Naive thymus-derived CD4-positive, alpha-beta T cell (primary cell): ENCODE measurements at places on chromosomes 7 and 10.

GRCh38 chr7:158765020-158765419, 60.4 kb upstream of the NCAPG2 start:
- DNase-seq: no peak

DNA sequence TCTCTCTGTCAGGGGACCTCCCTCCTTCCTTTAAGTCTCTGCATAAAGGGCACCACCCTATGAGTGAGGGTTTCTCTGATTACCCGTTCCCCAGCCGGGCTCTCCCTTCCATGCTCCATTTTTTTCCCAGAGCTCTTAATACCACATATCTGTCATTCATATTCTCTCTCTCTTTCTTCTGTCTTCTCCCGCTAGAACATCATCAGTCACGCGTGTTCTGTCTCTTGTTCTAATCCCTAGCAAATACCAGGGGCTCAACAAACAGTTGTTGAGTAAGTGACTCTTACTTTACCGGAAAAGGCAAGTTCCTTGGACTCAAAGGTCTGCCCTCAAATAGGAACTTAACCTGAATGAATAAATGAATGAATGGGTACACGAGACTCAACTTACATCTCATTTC, 68.5 kb downstream of the RSU1 start:
- no peak for DNase-seq

GRCh38 chr7:132035517-132036362, 479.3 kb upstream of the PODXL start:
- DNase-seq: no peak

- peak; percentile 46 for DNase-seq
These were observed at the start of gene URGCP for GRCh38 chr7:43906331-43907010. Gene URGCP, minus strand, starts transcription at chr7:43906596. Its CDS starts 21 bp downstream, at chr7:43906575.

- DNase-seq: no peak
These were observed 18.2 kb downstream of the DNAJC12 start for GRCh38 chr10:67819768-67820204.

- DNase-seq: no peak
These were observed 575 bp downstream of the PLPP4 start for GRCh38 chr10:120457431-120458172.

DNA sequence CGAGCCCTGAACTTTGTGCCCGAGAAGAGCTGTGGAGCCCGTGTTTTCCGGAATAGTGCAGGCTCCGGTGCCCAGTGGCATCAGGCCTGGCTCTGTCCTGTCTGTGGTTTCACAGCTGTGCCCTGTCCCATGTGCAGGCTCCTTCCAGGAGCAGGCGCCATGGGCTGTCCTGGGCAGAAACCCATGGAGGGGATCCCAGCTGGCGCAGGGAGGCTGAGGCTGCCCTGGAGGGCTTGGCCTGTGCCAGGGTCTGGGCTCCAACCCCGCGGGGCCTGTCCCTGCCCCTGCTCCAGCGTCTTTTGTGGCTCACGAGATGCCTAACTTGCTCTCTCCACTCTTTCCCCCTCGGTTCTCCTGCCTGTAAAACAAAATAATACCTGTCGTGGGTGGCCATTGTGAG, 23.3 kb upstream of the CRHR2 start:
- DNase-seq: no peak

GRCh38 chr7:19146699-19147098, 1.5 kb upstream of the FERD3L start:
- DNase-seq: no peak

GRCh38 chr7:105044449-105045070, 30.6 kb downstream of the KMT2E start:
- no peak for DNase-seq

DNA sequence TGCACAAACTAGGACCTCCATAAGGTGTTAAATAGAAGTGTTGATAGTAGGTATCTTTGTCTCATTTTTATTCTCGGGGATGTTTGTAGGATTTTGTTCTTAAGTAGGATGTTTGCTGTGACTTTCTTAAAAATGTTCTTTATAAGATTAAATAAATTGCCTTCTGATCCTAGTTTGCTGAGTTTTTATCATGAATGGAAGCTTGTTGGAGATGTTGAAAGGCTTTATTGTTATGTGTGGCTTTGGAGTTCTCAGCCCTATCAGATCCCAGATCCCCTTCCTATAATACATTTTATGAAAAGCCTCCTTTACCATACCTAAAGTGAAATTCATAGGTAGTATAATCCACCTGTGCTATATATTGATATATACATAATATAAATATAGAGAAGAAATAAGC, 40.1 kb downstream of the NHLRC2 start:
- no peak for DNase-seq

GRCh38 chr10:5506751-5507648, 7.6 kb upstream of the CALML5 start:
- no peak for DNase-seq

- peak; percentile 42 for DNase-seq
These were observed 29.2 kb upstream of the AP5Z1 start for GRCh38 chr7:4745971-4746919.

- DNase-seq: no peak
These were observed 36.0 kb downstream of the EZH2 start for GRCh38 chr7:148847815-148848734.

GRCh38 chr10:125154529-125154928, 5.8 kb downstream of the CTBP2 start:
- DNase-seq: no peak

- no peak for DNase-seq
These were observed 138.4 kb downstream of the BICC1 start for GRCh38 chr10:58651040-58651439.

GRCh38 chr10:29991382-29991781, 68.0 kb downstream of the JCAD start:
- DNase-seq: no peak

DNA sequence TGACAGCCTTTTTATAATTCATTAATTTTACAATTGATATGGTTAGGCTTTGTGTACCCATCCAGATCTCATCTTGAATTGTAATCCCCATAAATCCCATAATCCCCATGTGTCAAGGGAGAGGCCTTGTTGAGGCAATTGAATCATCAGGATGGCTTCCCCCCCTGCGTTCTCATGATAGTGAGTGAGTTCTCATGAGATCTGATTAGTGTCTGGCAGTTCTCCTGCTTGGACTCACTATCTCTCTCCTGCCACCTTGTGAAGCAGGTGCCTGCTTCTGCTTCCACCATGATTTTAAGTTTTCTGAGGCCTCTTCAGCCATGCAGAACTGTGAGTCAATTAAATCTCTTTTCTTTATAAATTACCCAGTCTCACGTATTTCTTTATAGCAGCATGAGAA, 165.7 kb upstream of the GNAI1 start:
- DNase-seq: no peak

DNA sequence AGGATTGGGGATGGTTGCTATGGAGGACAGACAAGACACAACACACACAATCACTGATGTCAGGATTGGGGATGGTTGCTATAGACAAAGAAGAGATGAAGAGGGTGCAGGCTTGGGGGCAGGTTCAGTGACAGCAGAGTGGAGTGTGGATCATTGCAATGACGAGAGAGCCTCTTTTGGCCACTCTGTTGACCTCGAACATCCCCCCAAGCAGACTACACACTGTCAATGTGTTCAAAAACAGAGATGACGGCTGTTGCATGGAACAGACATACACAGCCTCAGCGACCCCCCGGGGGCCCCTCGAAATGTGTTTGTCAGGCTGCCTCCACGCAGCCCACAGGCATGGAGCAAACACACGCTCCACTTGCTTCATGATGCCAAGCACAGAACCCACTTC, 133.0 kb downstream of the PTPRN2 start:
- no peak for DNase-seq

GRCh38 chr10:110009736-110010475, 2.1 kb downstream of the ADD3 start:
- DNase-seq: peak; percentile 88

GRCh38 chr10:18140957-18141845, 977 bp downstream of the CACNB2 start:
- DNase-seq: no peak

- peak; percentile 69 for DNase-seq
These were observed at the start of gene NRCAM for GRCh38 chr7:108455998-108456677. Gene NRCAM, minus strand, starts transcription at chr7:108456436. Its CDS starts 216,372 bp downstream, at chr7:108240064.

GRCh38 chr10:17685233-17685840, 41.4 kb downstream of the STAM start:
- no peak for DNase-seq

GRCh38 chr7:41588341-41588740, 114.5 kb downstream of the INHBA start:
- no peak for DNase-seq

DNA sequence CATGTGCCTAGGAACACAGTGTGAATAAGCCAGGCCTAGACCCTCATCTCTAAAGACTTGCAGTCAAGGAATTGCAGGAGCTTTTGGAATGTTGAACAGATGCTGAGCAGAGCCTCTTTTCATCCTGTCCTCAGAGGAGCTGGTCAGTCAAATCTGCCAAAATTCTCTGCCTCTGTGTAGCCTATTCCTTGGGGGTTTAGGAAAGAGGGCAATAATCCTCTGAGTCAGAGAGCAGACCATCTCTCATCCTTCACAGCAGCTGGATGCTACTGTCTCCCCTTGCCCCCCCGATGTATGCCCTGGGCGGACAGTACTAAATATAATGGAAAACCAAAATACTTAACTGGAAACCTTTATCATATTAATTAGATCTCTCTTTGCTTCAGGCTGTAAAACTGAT, 52.6 kb downstream of the BICC1 start:
- no peak for DNase-seq
